Stimulated activated CD8-positive, alpha-beta memory T cell treated with anti-CD3 and anti-CD28 coated beads, Interleukin-15, amount 100 ng/mL, for 1 hour (primary cell): ENCODE measurements at places on chromosomes 12 and 14.

DNA sequence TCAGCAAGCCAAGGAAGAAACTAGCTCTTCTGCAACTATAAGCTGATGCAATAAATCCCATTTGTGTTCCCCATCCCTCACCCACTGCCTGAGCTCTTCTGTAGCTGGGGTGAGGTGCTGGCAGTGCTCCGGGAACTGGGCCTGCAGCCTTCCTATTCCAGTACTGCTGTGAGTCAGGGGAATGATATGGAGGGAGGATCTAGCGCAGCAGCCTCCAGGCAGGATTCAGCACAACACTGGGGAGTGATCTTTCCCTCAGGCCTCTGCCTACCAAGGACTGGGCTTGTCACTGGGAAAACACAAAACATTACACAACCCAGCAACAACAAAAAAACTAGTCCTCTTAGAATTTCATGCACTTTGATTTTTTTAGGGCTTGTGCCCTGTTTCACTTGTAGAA is 58.7 kb downstream of the ST8SIA1 start:
- no peak for DNase-seq

DNA sequence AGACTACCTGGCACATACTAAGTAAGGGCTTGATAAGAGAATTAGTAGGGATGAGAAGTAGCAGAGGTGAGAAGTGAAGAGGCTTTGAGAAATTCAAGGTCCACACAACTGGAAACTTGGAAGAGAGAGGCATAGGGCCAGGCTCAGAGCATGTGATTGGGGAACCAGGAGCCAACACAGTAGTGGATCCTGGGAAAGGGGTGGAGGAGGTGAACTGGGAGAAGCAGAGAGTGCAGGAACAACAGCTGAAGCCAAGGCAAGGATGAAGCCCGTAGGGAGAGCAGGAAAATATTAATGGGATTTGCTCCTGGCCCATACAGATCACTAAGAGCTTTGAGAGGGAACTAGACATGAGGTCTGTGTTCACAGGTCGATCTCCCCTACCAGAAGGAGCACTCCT is 1.4 kb upstream of the ITGB7 start:
- no peak for DNase-seq

DNA sequence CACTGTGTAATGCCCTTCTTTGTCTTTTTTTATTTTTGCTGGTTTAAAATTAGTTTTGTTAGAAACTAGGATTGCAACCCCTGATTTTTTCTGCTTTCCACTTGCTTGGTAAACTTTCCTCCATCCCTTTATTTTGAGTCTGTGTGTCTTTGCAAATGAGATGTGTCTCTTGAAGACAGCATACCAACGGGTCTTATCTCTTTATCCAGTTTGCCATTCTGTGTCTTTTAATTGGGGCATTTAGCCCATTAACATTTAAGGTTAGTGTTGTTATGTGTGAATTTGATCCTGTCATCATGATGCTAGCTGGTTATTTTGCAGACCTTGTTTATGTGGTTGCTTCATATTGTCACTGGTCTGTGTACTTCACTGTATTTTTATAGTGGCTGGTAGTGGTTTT is 43.5 kb upstream of the LALBA start:
- DNase-seq = no peak

- DNase-seq = no peak
Observed at GRCh38 chr12:4118601-4119156, 154.9 kb upstream of the CCND2 start.

- DNase-seq = no peak
Observed at GRCh38 chr12:105166736-105167135, 59.2 kb downstream of the WASHC4 start.

GRCh38 chr14:102583726-102584125 is 8.7 kb upstream of the RCOR1 start:
- DNase-seq = no peak

GRCh38 chr14:95065411-95065810 is 91.9 kb downstream of the DICER1 start:
- DNase-seq = no peak

GRCh38 chr12:2693244-2693860 is 101.4 kb upstream of the FKBP4 start:
- DNase-seq = no peak
